ENCODE measurements at places on chromosomes 3 and 15. TPM values are rescaled to one million over a fixed set of nuclear protein-coding genes. Genes with fewer than 3 reads are reported as not detected.

Gene IMPG2
- total RNA-seq, result 0.20 TPM

DNA sequence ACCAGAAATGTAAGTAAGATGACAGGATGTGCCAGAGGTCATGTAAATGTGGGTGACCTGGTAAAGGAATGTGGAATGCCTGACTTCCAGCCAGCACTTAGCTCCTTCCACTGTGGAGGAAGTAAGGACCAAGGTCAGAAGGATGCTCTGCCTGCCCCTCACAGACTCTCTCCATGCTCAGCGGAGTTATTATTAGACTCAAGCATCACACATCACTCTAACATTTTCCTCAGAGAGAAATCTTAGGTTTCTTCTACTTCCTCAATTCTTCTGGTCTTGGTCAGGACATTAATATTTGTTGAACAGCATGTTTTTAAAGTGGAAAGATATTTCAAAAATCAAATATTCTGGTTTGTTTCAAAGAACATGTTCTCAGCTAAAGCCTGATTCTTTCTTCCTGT lies 231.4 kb upstream of the WNT5A start:
- H3K27me3 ChIP-seq, result no peaks in the 10 kb centered on the region
- no peak overlapping the region for H3K4me3 ChIP-seq
- DNase-seq, result no peak
- no peaks in the 10 kb centered on the region for H3K4me1 ChIP-seq

Gene MFSD1
- total RNA-seq, result 127 TPM

DNA sequence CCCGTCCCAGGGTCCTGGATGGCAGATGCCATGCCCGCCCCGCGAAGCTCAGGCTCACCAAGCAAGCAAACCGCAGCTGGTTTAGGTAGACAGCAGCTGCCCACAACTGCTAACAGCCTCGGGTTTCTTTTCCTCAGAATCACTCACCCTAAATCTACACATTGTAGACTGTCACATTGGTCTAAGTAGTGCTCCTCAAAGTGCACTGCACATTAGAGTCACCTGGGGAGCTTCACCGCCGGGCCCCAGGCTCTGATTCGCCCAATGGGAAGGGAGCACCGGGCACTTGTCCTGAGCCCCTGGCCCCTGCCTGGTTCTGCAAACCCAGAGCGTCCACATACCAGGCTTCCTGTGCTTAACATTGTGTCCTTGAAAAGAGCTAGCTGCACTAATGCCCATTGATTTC lies 752 bp downstream of the OCA2 start:
- H3K27me3 ChIP-seq, result no peaks in the 10 kb centered on the region
- H3K4me1 ChIP-seq, result peaks cover 43% of the 10 kb centered on the region
- no peak overlapping the region for H3K27ac ChIP-seq
- H3K36me3 ChIP-seq, result no peaks in the 10 kb centered on the region
- peak; percentile 67 for DNase-seq

GRCh38 chr3:133158686-133159085 lies 120.5 kb downstream of the TMEM108 start:
- no peak for DNase-seq
- no peak overlapping the region for H3K27ac ChIP-seq
- H3K36me3 ChIP-seq, result no peaks in the 10 kb centered on the region
- no peaks in the 10 kb centered on the region for H3K27me3 ChIP-seq
- no peak overlapping the region for H3K4me3 ChIP-seq

- no peaks in the 10 kb centered on the region for H3K27me3 ChIP-seq
- no peaks in the 10 kb centered on the region for H3K4me1 ChIP-seq
- no peaks in the 10 kb centered on the region for H3K36me3 ChIP-seq
- H3K4me3 ChIP-seq, result no peak overlapping the region
- no peak for DNase-seq
These were observed 281.6 kb upstream of the TMCO5A start for GRCh38 chr15:37652646-37653417.

Gene DPPA4
- 0.77 TPM for total RNA-seq

Gene ACSBG1
- 7.3 TPM for total RNA-seq

- peaks cover 5% of the 10 kb centered on the region for H3K27me3 ChIP-seq
- no peak for DNase-seq
- H3K4me1 ChIP-seq, result peaks cover 21% of the 10 kb centered on the region
- H3K36me3 ChIP-seq, result no peaks in the 10 kb centered on the region
These were observed 769 bp downstream of the TAFA4 start for GRCh38 chr3:68931406-68932149.

- no peaks in the 10 kb centered on the region for H3K27me3 ChIP-seq
- no peaks in the 10 kb centered on the region for H3K36me3 ChIP-seq
These were observed 41.1 kb upstream of the SRGAP3 start for GRCh38 chr3:9290566-9290965.

DNA sequence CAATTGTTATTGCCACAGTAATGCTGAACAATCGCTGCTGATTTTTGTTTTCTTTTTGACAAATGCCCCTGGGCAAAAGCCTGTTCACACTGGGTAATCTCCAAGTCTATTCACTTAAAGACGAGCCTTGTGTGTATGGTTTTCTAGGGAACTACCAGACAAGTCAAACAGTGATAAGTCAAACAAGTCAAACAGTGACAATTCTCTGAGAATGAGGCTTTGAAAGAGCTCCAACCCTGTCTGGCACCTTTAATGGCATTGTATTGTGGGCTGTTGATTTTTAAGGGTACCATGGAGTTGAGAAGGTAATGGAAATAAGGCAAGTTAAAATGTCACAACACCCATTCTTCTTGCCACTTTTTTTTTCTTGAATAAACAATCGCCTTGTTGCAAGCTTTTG lies 59.4 kb upstream of the TMC3 start:
- H3K27ac ChIP-seq, result no peak overlapping the region
- no peak for DNase-seq
- no peak overlapping the region for H3K4me3 ChIP-seq
- H3K36me3 ChIP-seq, result no peaks in the 10 kb centered on the region

Gene GLDN
- 40.1 TPM for total RNA-seq

GRCh38 chr3:194130807-194131589 lies 5.0 kb upstream of the HES1 start:
- no peaks in the 10 kb centered on the region for H3K36me3 ChIP-seq
- no peak overlapping the region for H3K27ac ChIP-seq
- H3K4me1 ChIP-seq, result peaks cover 22% of the 10 kb centered on the region

Gene NTRK3
- 2.3 TPM for total RNA-seq

Gene GABRA5
- total RNA-seq, result not detected

DNA sequence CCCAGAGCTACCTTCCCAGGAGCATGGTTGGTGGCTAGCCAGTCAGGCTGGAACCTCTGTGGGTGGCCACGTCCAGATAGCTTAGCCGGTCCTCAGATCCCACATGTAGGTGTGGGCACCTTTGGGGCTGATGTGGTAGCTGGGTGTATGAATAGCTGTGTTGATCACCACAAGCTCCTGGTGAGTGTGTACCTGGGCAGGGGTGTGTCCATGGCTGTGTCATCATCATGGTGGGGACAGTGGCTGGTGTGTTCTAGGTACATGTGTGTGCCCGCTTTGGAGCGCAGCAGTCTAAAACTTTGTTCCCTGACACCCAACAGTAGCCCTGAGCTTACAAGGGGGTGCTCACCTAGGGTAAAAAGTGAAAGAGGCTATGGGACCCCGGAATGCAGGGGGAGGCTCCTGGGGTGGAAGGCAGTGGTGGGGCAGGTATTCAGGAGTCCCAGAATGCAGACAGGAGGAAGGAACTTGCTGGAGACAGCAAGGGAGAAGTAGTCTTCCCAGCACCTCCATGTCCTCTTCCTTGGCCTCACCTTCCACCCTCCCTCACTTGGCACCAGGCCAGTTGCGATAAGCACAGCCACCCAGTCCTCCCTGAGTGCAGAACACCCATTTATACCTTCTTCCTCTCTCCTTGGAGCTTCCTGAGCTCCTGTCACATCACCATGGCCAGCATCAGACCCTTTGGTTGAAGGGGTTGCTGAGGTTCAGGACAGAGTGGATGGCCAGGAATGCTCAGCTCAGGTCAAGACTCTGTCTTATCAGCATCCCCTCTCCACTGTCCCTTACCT lies 1.2 kb downstream of the CISH start:
- peak overlapping the region; percentile 84 for H3K27ac ChIP-seq
- H3K4me3 ChIP-seq, result peak overlapping the region; percentile 81
- H3K27me3 ChIP-seq, result no peaks in the 10 kb centered on the region
- no peak for DNase-seq
- peaks cover 15% of the 10 kb centered on the region for H3K36me3 ChIP-seq

Gene ACKR4
- 3.7 TPM for total RNA-seq

Gene ITIH4
- 102 TPM for total RNA-seq

Gene GP5
- 0.10 TPM for total RNA-seq

DNA sequence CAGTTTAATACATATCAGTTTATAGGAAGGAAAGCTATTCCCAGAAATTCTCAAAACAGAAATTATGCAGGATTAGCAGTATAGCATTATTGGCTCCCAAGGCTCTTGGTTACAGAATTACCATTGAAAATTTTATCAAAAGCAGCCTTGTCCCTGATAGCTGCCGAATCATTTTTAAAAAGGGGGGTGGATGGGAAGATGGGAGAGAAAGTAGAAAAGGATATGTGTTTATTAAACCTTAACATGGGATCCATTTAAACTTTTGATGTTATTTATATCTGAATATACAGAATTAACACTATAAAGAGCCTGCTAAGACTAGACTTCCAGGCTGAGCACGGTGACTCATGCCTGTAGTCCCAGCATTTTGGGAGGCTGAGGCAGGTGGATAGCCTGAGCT lies 10.8 kb downstream of the RCN2 start:
- H3K36me3 ChIP-seq, result peaks cover 4% of the 10 kb centered on the region
- no peaks in the 10 kb centered on the region for H3K27me3 ChIP-seq
- H3K4me1 ChIP-seq, result no peaks in the 10 kb centered on the region
- H3K27ac ChIP-seq, result no peak overlapping the region

GRCh38 chr3:65245133-65246063 lies 557.6 kb upstream of the ADAMTS9 start:
- DNase-seq, result no peak
- H3K27me3 ChIP-seq, result no peaks in the 10 kb centered on the region
- no peak overlapping the region for H3K4me3 ChIP-seq
- peaks cover 2% of the 10 kb centered on the region for H3K4me1 ChIP-seq

- DNase-seq, result no peak
- no peaks in the 10 kb centered on the region for H3K36me3 ChIP-seq
- no peaks in the 10 kb centered on the region for H3K4me1 ChIP-seq
- no peaks in the 10 kb centered on the region for H3K27me3 ChIP-seq
- no peak overlapping the region for H3K27ac ChIP-seq
- no peak overlapping the region for H3K4me3 ChIP-seq
These were observed 296.6 kb downstream of the PLOD2 start for GRCh38 chr3:145864336-145864735.

Gene KCNH8
- not detected for total RNA-seq

GRCh38 chr3:100170486-100170885 lies 56.2 kb upstream of the FILIP1L start:
- no peaks in the 10 kb centered on the region for H3K36me3 ChIP-seq
- no peaks in the 10 kb centered on the region for H3K27me3 ChIP-seq

- DNase-seq, result no peak
- no peak overlapping the region for H3K4me3 ChIP-seq
- H3K27ac ChIP-seq, result no peak overlapping the region
- H3K36me3 ChIP-seq, result no peaks in the 10 kb centered on the region
- no peaks in the 10 kb centered on the region for H3K27me3 ChIP-seq
- H3K4me1 ChIP-seq, result peaks cover 2% of the 10 kb centered on the region
These were observed 127.3 kb upstream of the ROPN1 start for GRCh38 chr3:124119056-124119716.

GRCh38 chr15:70866982-70867641 lies 13.2 kb upstream of the LARP6 start:
- no peaks in the 10 kb centered on the region for H3K36me3 ChIP-seq
- H3K4me1 ChIP-seq, result peaks cover 6% of the 10 kb centered on the region
- no peak for DNase-seq
- H3K27me3 ChIP-seq, result no peaks in the 10 kb centered on the region
- no peak overlapping the region for H3K4me3 ChIP-seq

Gene MESP1
- 2.1 TPM for total RNA-seq

GRCh38 chr3:38960953-38961622 lies 90.7 kb downstream of the SCN11A start:
- peaks cover 4% of the 10 kb centered on the region for H3K4me1 ChIP-seq
- H3K27ac ChIP-seq, result no peak overlapping the region
- no peak for DNase-seq
- no peak overlapping the region for H3K4me3 ChIP-seq
- H3K36me3 ChIP-seq, result no peaks in the 10 kb centered on the region
- H3K27me3 ChIP-seq, result no peaks in the 10 kb centered on the region

- DNase-seq, result peak; percentile 22
- no peak overlapping the region for H3K4me3 ChIP-seq
- no peaks in the 10 kb centered on the region for H3K4me1 ChIP-seq
- H3K27ac ChIP-seq, result no peak overlapping the region
- no peaks in the 10 kb centered on the region for H3K36me3 ChIP-seq
These were observed 95.6 kb downstream of the DHX36 start for GRCh38 chr3:154228561-154229216.

DNA sequence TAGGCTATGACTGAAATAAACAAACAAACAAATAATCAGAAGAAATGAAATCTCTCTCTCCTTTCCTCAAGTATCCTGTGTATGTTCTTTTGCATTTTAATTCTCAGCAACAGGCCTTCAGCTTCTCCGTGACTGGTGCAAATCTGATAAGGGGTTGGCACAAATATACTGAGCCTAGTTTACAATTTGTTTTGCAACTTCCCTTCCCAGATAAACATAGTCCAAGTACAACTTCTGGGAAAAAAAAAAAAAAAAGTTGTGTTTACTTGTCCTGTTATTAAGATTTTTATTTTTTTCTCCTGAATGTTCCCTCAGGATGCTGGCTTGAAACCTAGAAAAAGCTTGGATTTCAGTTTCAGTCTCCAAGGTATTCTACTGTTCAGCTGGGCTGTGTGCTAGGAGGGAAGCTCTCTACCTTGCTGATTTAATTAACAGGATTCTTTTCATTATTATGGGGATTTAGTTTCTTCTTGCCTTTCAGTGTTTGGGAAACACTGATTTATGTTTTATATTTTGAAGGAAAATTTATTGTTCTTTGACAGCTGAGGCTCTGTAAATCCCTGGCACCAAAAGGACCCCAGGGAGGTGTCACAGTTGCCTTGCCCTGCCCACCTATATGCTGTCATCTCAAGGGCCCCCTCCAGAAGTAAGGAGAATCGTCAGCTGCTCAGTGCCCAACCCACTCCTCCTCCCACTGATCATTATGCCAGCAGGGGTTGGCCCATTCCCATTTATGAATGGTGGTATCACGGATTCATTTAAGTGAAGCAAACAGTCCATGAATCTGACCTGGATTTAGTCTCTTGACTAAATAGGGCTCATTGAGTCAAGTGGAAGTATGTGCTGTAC lies 185.2 kb downstream of the MEIS2 start:
- H3K4me3 ChIP-seq, result no peak overlapping the region
- H3K36me3 ChIP-seq, result no peaks in the 10 kb centered on the region
- no peaks in the 10 kb centered on the region for H3K27me3 ChIP-seq
- H3K27ac ChIP-seq, result peak overlapping the region; percentile 35
- peaks cover 6% of the 10 kb centered on the region for H3K4me1 ChIP-seq

DNA sequence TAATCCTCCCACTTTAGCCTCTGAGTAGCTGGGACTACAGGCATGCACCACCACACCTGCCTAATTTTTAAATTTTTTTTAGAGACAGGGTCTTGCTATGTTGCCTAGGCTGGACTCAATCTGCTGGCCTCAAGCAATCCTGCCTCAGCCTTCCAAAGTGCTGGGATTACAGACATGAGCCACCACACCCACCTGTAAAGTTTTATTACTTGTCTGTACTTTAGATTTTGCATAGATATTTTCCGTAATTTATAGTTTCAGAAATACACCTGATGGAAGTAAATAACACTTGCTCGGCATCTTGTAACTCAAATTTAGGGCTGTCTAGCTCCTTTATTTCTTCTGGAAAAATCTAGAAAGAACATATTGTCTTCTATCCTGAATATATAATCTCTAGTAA lies 5.8 kb downstream of the DZIP3 start:
- no peaks in the 10 kb centered on the region for H3K27me3 ChIP-seq
- peaks cover 4% of the 10 kb centered on the region for H3K4me1 ChIP-seq
- H3K4me3 ChIP-seq, result no peak overlapping the region
- DNase-seq, result no peak

- no peaks in the 10 kb centered on the region for H3K4me1 ChIP-seq
- no peak overlapping the region for H3K27ac ChIP-seq
- DNase-seq, result no peak
- no peaks in the 10 kb centered on the region for H3K36me3 ChIP-seq
These were observed 176.1 kb downstream of the TBC1D2B start for GRCh38 chr15:77901251-77901881.

Measured in upper lobe of left lung (tissue), 6 donors.